HT1080 (cell line): ENCODE measurements at places on chromosomes 11 and 22. TPM values are rescaled to one million over a fixed set of nuclear protein-coding genes. Genes with fewer than 3 reads are reported as not detected.

ST14 gene
- 0.07 and 0.31 TPM in 2 replicates for total RNA-seq

CECR2 gene
- total RNA-seq: 0.02 TPM in 1 of 2 replicates, not detected in the other

TRPC6 gene
- 0.10 and 0.11 TPM in 2 replicates for total RNA-seq

UBE2L6 gene
- total RNA-seq: 37.3 and 51.2 TPM in 2 replicates

TRIM64C gene
- total RNA-seq: not detected in 2 replicates

P2RX3 gene
- not detected in 2 replicates for total RNA-seq

HTR3B gene
- total RNA-seq: not detected in 2 replicates

SEZ6L gene
- total RNA-seq: not detected in 2 replicates

TXN2 gene
- total RNA-seq: 33.6 and 46.9 TPM in 2 replicates

UBQLNL gene
- 0.07 TPM in 1 of 2 replicates, not detected in the other for total RNA-seq

TMEM45B gene
- not detected in 2 replicates for total RNA-seq

HOATZ gene
- not detected in 2 replicates for total RNA-seq

MS4A15 gene
- total RNA-seq: not detected in 2 replicates

PANX3 gene
- total RNA-seq: not detected in 2 replicates

ZFTA gene
- 14.9 and 18.6 TPM in 2 replicates for total RNA-seq

UPB1 gene
- total RNA-seq: not detected in 2 replicates

BAIAP2L2 gene
- not detected in 2 replicates for total RNA-seq
